ENCODE measurements at places on chromosomes 2 and 18.

DNA sequence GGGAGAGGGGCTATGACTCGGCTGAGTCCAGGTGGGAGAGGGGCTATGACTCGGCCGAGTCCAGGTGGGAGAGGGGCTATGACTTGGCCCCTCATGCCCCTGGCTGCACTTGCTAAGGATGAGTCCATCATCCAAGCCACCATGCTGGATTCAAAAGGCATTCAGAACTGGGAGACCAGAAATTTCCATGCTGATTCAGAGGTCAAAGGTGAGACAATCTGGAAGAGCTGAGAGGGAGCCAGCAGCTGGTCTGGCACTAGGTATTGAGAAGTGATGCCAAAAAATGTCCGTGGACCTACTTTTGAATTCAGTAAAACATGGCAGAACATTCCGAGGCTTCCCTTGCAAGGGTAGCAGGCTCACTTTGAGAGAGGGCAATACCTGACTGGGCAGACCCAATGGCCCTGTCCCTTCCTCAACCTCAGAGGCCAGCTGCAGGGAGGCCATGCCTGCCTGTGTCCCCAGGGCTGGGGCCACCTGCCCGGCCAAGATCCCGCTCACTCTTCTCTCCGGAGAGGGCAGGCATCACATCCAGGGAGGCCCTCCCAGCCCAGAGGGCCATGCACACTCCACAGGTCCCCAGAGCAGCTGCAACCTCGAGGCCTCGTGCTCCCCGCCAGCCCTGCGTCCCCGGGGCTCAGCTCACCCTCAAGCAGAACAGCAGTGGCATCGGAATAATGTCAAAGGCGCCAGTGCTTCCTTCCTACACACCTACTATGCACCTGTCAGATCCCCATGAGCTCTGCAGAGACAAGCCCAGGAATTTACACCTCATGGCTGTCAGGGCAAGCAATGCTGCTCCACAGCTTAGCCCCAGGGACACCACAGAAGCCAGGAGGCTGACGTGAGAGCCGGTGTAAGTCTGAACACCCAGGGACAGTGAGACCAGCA lies 80.2 kb upstream of the GPC1 start:
- DNase-seq: no peak

DNA sequence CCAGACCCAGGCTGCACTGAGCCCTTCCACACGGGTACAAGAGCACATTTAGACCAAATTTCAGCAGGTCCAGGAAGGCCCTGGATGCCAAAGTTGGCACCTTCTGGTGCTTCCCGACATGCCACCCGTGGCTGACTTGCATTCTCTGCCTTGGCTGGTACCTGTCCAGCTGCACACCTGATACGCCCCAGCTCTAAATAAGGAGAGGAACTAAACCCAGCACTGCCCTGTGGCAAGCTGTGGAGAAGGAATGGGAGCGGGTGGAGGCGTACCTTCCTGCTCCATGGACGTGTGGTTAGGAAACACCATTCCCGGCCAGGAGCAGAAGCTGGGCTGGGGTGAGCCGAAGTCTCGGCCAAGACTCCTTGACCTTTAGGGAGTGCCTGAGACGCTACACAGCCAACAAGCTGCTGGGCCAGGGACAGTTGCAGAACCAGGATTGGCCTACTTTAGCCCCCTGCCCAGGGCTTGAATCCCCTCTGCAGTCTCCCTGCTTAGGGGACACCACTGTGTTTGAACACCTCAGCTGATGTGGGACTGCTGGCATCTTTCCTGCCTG lies 86.5 kb upstream of the TAF1B start:
- no peak for DNase-seq

DNA sequence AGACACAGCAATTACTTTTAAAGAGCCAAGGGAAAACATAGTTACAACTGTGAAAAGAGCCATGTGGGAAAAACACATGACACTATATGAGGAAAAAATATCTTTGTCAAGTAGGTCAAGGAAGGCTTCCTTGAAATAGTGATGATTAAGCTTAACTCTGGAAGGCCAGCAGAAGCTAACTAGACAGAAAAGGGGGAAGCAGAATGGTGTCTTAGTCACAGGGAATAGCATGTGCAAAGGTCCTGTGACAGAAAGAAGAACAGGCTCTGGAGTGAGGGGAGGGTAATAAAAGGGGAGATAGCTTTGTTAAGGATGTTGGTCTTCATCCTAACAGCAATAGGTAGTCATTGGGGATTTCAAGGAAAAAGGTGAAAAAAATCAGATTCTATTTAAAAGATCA lies 64.0 kb downstream of the ARHGAP25 start:
- DNase-seq: no peak

DNA sequence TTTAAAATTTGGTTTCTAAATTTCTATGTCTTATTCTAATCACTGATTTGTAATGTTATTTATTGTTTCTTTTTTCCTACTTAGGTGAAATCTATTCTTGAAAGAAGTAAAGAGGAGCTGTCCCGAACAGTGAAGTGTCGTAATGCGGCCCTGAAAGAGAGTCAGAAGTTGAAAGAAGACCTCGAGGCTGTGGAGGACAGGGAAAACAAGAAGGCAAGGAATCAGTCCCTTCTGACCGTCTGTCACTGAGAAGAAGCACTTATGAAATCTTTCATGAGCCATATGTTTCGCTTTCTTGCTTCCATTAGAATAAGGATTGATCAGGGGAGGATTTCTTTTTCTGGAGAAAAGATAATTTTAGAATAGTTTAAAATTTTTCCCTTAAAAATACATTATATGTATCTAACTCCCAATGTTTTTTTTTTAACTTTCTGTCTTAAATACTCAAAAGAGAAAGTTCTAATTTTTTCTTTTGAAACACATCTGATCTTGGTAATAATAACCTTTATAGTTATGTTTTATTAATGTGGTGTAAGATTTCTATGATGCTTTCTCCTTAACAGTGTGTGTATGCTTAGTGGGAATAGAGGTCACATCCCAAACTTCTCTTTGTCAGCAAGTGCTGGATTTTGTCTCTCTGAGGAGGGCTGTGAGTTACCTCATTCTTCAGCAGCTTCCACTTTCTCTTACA lies 79.0 kb downstream of the CCDC150 start:
- DNase-seq: no peak

- no peak for DNase-seq
Observed at GRCh38 chr18:59606193-59607077, 90.8 kb downstream of the CCBE1 start.

DNA sequence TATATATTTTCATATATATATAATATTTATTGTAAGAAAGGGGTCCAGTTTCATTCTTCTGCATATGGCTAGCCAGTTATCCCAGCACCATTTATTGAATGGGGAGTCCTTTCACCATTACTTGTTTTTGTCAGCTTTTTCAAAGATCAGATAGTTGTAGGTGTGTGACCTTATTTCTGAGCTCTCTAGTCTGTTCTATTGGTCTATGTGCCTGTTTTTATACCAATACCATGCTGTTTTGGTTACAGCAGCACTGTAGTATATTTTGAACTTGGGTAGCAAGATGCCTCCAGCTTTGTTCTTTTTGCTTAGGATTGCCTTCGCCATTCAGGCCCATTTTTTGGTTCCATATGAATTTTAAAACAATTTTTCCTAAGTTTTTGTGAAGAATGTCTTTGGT lies 320.1 kb downstream of the CDH2 start:
- DNase-seq: no peak

GRCh38 chr2:10709290-10709939 lies 12.0 kb upstream of the ATP6V1C2 start:
- no peak for DNase-seq

DNA sequence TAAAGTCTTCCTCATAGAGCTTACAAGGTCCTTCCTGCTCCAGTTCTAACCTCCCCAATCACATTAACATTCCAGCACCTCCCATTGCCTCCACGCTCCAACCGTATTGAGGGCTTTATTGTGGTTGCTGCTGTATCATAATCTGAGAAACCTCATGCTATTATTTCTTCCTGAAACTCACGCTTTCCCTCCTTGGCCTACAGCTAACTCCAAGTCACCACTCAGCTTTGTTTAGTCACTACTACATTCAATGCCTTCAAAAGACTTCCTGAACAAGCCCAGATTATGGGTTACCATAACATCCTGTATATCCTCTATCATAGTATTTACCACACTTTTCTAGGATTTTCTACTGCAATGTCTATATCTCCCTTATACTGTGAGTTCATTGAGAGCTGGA lies 230.4 kb downstream of the IKZF2 start:
- DNase-seq: no peak

GRCh38 chr2:105090091-105090490 lies 52.2 kb downstream of the MRPS9 start:
- no peak for DNase-seq

- DNase-seq: no peak
Observed at GRCh38 chr2:8452979-8453903, 228.6 kb upstream of the ID2 start.

- no peak for DNase-seq
Observed at GRCh38 chr2:10935953-10936942, 24.5 kb downstream of the KCNF1 start.

DNA sequence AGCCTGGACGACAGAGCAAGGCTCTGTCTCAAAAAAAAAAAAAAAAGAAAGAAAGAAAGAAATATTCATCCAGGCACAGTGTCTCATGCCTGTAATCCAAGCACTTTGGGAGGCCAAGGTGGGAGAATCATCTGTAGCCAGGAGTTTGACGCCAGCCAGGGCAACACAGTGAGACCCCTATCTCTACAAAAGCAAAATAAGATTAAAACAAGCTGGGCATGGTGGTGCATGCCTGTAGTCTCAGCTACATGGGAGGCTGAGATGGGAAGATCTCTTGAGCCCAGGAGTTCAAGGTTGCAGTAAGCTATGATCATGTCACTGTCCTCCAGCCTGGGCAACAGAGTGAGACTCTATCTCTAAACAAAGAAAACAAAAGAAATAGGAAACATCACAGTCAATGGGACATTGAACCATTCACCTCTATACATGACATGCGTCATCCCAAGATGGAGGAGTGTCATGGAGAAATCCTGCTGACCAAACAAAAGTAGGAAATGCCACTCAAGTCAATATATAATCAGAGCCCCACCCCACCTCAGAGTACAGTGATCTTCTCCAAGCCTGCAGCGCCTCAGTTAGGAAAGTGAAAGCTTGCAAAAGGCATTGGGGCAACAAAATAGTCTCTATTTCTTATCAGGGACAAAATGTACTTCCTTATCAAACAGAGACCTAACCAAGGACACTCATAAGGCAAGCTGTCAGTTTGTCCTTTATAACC lies 9.8 kb downstream of the FEV start:
- DNase-seq: no peak

Data from stimulated activated CD4-positive, alpha-beta T cell treated with anti-CD3 and anti-CD28 coated beads, Interleukin-4, amount 100 ng/mL, for 24 hours (primary cell).